ENCODE measurements at places on chromosomes 2 and 18. TPM values are rescaled to one million over a fixed set of nuclear protein-coding genes. Genes with fewer than 3 reads are reported as not detected.

VSNL1 gene
- total RNA-seq: not detected

DNA sequence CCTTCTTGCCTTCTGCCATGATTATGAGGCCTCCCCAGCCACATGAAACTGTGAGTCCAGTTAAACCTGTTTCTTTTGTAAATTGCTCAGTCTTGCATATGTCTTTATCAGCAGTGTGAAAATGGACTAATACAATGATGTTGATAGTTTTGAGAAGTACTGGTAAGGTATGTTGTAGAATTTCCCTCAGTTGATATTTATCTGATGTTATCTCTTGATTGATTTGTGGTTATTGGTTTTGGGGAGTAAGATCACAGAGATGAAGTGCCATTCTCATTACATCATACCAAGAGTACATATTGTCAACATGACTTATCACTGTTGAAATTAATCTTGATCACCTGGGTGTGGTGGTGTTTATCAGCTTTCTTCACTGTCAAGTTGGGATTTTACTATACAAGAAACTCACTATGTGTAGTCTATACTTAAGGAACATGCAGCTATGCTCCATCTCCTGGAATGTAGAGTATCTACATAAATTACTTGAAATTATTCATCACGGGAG lies 5.1 kb upstream of the SPAG16 start:
- DNase-seq: no peak

GRCh38 chr2:226283796-226284195 lies 515.8 kb downstream of the IRS1 start:
- DNase-seq: no peak

DNA sequence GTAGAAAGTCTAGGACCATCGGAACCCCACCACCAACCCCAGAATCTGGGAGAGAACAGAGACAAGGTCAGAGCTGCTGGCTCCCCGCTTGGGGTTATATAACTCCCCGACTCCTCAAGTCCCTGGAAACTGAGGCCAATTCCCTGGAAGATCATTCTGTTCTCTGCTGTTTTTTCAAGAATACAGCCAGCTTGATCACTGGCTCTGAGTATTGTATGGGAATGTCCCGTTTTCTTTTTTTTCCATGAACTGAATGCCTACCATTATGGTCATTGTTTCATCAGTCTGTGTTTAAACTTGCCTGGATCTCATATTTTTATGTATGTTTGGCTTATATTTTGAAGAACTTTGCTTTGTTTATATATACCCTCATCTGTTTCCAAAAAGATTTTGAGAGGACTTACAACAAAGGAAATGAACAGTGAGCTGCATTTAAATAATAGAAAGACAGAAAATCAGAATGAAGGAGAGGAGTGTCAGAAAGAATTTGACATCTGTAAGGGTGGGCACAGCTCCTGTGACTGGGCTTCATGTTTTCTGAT lies 90.0 kb upstream of the ALPP start:
- DNase-seq: no peak

GRCh38 chr2:236345081-236345714 lies 81.0 kb upstream of the ASB18 start:
- DNase-seq: no peak

GRCh38 chr2:215324811-215325210 lies 13.0 kb downstream of the ATIC start:
- DNase-seq: no peak

DNA sequence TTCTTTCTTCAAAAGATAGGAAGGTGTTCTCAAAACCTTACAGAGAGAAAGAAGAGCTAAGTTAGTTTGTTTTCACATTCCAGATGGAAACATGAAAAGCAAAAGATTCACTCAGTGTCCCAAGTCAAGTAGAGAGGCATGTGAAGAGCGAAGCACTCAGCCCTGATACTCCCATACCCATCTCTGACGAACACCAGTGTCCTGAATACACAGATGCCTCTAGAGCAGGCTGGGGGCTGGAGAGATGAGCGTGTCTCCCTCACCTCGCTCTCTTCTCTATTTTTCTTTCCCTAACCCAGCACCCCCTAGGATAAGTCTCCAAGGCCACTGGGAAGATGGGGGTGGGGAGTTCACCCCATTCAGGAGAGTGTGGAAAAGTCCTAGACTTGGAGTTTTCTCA lies 227.8 kb downstream of the TMEM163 start:
- DNase-seq: no peak

DNA sequence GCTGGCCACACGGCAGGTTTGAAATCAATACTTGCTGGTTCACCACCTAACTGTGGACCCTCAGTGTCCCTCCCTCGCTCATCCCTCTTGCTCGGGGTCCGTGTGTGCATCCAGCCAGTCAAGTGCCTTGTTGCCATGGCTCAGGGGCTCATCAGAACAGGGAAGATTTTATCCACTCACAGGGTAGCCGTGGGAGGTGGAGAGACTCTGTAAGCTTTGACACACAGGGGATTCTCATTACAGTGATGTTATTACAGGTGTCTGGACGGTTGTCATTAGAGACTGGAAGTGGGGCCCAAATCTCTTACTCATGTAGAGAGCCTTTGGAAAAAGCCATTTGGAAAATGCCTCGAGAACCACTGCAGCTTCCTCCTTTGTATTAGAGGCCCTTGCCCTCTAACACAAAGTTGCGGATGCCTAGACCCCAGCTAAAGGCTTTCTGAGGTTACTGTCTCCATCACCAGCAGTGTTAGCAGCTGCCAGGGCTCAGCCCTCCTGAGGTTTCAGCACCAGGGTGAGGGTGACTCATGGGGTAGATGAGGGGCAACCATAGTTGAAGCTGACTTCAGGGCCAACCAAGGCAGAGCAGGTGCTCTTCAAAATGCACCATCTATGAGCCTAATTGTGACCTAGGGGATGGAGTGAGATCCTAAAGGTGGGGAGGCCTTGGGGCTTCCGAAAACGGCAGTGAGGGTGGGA lies 195.6 kb downstream of the CLIP4 start:
- no peak for DNase-seq

DNA sequence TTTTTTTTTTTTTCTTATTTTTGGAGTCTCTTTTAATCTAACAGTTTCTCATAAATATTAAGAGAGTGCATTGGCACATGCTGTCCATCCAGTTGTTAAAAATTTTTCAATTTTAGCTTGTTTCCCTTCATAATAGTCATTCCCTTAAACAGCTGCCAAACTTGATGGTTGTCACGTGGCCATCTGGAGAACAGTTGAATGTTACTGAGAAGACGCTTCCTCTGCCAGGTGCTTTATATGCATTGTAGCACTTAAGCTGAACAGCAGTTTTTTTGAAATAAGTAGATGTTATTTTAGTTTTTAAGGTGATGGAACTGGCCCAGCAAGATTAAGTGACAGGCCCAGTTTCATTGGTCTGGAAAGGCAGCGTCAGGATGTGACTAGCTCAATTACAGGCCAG lies 3.3 kb downstream of the SMARCAL1 start:
- DNase-seq: no peak

DNA sequence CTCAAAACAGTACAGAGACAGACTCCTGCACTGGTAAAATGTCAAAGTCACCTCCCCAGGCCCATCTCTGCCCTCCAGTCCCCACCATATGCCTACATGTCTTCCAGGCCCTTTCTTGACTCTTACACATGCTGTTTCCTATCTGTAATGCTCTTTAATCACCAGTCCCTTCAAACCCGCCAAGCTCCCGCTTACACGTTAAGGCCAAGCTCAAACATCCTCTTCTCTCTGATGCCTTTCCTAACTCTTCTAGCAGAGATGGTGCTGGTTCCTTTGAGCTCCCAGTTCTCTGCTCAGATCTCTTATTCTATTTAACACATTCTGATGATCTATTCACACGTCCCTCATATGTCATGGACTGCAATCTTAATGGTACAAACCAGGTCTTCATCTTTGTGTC lies 5.0 kb downstream of the EVA1A start:
- no peak for DNase-seq

- no peak for DNase-seq
These were observed 6.8 kb downstream of the WDSUB1 start for GRCh38 chr2:159279700-159280099.

DNA sequence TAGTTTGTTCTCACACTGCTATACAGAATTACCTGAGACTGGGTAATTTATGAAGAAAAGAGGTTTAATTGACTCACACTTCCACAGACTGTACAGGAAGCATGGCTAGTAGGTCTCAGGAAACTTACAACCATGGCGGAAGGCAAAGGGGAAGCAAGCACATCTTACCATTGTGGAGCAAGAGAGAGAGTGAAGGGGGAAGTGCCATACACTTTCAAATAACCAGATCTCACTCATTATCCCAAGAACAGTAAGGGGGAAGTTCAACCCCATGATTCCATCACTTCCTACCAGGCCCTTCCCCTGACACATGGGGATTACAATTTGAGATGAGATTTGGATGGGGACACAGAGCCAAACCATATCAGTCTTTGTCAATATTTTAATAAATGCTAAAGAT lies 5.0 kb upstream of the CRYGB start:
- no peak for DNase-seq

- DNase-seq: no peak
These were observed 834.5 kb upstream of the SALL3 start for GRCh38 chr18:78145096-78145495.

SPAST gene
- 20.4 TPM for total RNA-seq

GCG gene
- not detected for total RNA-seq

DOK6 gene
- not detected for total RNA-seq

ZNF2 gene
- 5.7 TPM for total RNA-seq

AMER3 gene
- total RNA-seq: not detected

DNA sequence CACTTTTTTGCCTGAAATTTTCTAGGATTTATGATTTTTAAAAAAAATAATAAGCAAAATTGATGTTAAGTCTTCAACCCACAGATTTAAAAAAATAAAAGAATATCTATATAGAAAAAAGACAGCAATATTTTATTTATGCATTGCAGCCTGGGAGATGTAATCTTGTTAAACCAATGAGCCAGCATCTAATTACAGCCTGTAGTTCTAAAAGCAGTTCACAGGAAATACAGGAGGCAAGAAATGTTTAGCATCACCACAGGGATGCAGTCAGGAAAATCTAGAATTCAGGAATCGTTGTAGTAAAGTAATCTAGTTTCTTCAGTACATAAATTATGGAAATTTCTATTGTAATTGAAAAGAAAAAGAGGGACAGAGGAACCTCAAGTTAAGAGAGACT lies 17.2 kb downstream of the UGGT1 start:
- no peak for DNase-seq

DNA sequence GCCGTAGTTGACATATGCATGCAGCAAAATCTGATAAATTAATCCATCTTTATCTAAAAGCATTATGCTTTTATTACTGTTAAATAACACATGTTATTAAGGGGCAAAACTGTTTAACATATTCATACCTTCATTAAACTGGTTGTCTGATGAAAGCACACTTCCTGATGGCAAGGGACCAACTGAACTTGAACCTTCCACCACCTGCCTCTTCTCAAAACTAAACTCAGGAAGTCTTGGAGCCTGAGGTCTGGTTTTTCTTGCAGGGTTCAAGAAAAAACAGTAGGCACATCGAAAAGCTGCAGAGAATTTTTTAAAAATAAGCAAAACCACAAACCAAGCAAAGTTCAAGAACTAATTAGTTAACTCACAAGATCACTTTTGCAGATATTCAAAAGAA lies 64.9 kb downstream of the LNPK start:
- no peak for DNase-seq

DNA sequence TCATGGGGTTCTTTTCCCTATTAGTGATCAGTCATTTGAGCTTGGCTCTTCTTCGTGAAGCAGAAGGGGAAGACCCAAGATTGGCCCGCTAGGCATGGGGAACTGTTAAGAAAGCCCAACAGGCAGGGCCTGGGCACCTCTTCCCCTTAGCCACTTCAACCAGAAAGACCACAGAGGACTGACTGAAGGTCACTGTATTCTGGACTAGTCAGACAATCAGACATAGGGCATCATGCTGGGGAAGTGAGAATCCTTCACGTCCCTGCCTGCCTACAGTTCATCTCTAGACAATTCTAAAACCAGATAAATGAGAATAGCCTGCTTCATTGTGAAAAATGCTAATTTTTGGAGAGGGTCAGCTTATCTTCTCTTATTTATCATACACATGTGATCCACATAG lies 28.1 kb downstream of the FAP start:
- no peak for DNase-seq

AGXT gene
- not detected for total RNA-seq

UGT1A5 gene
- not detected for total RNA-seq

DNA sequence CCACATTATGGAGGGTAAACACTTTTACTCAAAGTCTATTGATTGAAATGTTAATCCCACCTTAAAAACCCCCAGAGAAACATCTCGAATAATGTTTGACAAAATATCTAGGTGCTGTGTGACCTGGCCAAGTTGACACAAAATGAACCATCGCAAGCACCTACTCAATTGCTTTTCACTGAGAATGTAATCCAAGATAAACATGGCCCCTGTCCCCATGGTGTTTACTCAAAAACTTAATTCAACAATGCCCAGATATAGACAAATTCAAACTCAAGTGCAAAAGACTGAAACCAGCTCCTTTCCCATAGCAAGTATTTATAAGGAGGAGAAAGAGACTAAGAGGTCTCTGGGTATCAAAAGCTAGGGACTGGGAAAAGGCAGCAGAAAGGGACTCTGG lies 15.0 kb upstream of the ACMSD start:
- DNase-seq: no peak

MRPL33 gene
- 90.0 TPM for total RNA-seq

- no peak for DNase-seq
These were observed 122.3 kb downstream of the PLCL1 start for GRCh38 chr2:197926673-197927072.

IL1RL1 gene
- 0.35 TPM for total RNA-seq

- no peak for DNase-seq
These were observed 1143.6 kb upstream of the GYPC start for GRCh38 chr2:125512313-125512712.

- DNase-seq: no peak
These were observed at the start of gene DHRS9 for GRCh38 chr2:169069341-169069740. Gene DHRS9 (plus strand): TSS chr2:169069563. CDS start chr2:169081582, 12,019 bp downstream.

DNA sequence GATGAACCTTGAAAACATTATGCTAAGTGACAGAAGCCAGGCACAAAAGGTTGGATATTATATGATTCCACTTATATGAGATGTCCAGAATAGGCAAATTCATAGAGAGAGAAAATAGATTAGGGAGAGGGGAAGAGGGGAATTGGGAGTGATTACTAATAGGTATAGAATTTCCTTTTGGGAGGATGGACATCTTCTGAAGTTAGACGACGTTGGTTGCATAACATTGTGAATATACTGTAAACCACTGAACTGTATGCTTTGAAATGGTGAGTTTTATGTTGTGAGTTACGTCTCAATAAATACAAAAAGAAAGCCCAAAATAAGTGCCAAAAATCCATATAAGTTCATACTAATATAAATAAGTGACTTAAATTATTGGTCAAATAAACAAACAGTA lies 18.6 kb upstream of the CYP26B1 start:
- no peak for DNase-seq

TMEM37 gene
- not detected for total RNA-seq

GRCh38 chr2:232647261-232647660 lies 13.9 kb downstream of the EFHD1 start:
- DNase-seq: no peak

NYAP2 gene
- not detected for total RNA-seq

IL36B gene
- total RNA-seq: not detected

- DNase-seq: no peak
These were observed 504 bp downstream of the ASAP2 start for GRCh38 chr2:9206991-9207640.

USP34 gene
- total RNA-seq: 71.9 TPM

GRCh38 chr2:79039944-79040343 lies 14.4 kb downstream of the REG3G start:
- DNase-seq: no peak

HJURP gene
- 37.9 TPM for total RNA-seq
